ENCODE measurements at places on chromosomes 12 and 14.

- DNase-seq: no peak
These were observed 222.6 kb downstream of the ACSS3 start for GRCh38 chr12:81300454-81300853.

DNA sequence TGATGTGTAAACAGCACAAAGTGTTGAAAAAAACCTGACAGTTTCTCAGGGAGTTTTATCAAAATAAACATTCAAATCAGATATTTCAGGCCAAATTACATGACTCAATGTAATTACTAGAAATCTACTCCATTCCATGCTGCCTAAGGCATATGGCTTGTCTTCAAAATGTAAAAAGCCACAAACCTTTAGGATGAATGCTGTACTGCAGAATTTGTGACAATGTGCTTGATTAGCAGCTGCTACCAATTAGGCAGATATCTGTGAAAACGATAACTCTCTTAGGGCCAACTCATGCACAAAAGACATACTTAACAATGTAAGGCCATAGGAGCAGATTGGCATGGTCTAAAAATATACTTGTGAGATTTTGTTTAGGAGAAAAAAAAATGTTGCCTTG, 267.0 kb downstream of the DACT1 start:
- no peak for DNase-seq

DNA sequence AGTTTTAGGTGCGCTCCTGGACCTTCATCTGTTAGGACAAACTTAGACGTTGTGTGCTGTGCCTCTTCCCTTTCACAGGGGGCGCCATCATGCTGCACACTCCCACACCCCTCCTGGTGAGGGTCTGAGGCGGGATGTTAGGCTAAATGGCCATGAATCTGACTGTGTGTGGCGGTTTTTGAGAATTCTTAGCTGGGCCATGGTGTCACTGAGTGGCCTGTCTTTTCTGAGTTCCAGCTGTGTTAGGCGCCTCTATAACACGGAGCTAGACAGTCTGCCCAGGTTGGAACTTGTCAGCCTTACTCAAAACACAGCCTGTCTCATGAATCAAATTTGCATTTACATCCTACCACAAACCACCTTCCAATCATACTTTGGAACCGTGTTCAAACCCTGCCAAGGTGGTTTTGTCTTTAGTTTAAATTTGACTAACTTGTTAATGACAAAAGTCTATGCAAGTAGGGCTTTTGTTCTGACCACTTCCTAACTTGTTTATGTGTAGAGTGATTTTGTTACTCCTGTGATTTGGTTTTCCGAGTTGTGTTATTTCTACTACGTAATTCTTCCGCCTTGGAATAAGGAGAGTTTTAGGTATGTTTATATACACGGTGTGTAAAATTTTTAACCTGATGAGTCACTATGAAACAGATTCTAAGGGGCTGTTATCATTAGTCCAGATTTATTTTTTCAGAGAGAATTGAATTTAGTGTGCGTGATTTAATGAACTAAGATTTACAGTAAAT, 19.6 kb downstream of the ACVR1B start:
- peak; percentile 64 for DNase-seq

DNA sequence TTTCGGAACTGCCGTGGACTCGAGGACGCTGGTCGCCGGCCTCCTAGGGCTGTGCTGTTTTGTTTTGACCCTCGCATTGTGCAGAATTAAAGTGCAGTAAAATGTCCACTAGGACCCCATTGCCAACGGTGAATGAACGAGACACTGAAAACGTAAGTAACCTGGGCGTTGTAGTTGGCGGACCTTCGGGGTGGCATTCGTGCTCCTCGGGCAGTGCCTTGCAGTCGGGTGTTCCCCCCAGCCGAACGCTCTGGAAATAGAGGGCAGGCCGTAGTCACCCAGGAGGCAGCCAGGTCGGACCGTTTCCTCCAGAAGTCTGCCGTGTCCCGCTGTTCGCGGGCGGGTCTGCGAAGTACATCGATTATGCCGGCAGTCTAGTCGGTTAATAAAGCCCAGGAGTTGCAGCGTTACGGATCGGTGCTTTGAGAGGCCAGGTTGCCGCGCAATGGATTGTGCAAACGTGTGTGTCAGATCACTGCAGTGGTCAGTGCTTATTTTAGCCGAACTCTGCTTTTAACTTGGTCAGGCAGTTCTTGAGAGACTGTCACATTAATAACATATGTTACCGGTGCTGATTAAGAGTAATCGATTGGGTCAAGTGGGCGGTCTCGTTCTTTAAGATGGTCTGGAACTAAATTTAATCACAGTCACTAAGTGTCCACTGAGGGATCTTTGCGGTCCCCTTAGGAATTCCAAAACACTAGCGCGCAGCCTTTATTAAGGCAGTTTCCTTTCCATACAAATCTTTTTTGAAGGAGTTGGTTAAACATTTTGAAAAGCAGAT, 906 bp downstream of the MARK3 start:
- peak; percentile 29 for DNase-seq

DNA sequence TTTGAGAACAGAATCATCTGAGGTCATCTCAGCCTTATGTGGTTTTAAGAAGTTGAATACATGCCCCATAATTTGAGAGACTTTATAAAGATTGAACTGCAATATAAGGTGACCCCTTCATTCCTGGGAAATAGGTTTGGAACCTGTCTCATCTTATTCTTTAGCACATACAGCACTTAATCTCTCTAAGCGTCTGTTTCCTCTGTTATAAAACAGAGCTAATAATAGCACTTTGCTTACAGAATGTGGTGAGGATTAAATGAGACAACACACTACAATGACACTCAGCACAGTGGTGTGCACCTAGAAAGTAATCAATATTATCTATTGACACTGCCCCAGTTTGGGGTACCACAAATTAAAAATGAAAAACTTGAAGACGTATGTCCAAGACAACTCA, 102.1 kb downstream of the DUSP6 start:
- no peak for DNase-seq

DNA sequence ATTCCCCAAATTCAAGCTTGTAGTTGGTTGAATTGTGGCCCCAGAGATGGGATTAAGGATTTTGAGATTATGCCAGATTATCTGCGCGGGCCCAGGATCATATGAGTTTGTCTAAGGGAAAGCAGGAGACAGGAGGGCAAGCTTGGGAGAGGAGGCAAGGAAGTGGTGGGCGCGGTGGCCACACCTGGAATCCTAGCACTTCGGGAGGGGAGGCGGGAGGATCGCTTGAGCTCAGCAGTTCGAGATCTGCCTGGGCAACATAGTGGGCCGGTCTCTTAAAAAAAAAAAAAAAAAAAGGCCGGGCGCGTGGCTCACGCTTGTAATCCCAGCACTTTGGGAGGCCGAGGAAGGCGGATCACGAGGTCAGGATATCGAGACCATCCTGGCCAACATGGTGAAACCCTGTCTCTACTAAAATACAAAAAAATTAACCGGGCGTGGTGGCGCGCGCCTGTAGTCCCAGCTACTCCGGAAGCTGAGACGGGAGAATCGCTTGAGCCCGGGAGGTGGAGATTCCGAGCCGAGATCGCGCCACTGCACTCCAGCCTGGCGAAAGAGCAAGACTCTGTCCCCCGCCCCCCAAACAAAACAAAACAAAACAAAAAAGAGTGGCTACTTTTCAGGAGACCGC, 881 bp upstream of the PUS1 start:
- peak; percentile 12 for DNase-seq

- DNase-seq: no peak
These were observed 80.6 kb upstream of the DBX2 start for GRCh38 chr12:45131506-45131905.

GRCh38 chr12:109307051-109307450, 2.0 kb downstream of the FOXN4 start:
- DNase-seq: no peak
